ENCODE measurements at places on chromosomes 5 and 9.

DNA sequence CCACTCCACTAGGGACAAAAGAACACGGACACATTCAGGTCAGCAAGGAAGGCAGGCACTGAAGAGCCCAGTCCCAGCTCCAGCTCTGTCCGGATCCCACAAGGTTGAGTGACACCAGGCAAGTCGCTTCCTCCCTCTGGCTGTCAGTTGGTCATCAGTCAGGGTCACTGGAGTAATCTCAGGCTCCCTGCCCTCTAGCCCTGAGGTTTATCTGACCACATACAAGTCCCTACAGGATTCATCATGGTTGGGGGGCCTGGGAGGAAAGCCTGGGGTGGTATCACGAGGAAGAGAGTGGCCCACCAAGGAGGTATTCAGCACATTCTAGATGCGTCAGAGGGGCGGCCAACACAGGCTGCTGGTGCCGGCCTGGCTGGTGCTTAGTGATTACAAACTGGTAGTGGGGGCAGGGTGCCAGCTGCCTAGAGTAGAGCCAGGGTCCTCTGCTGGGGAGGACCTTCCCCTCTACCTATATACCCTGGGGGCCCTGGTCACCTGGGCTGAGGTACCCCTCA, 81.5 kb downstream of the SHB start:
- no peak for DNase-seq

- DNase-seq, result peak; percentile 42
Measured at GRCh38 chr9:97811533-97812246, 41.3 kb upstream of the FOXE1 start.

- DNase-seq, result no peak
Measured at GRCh38 chr5:103434057-103434456, 128.5 kb downstream of the NUDT12 start.

DNA sequence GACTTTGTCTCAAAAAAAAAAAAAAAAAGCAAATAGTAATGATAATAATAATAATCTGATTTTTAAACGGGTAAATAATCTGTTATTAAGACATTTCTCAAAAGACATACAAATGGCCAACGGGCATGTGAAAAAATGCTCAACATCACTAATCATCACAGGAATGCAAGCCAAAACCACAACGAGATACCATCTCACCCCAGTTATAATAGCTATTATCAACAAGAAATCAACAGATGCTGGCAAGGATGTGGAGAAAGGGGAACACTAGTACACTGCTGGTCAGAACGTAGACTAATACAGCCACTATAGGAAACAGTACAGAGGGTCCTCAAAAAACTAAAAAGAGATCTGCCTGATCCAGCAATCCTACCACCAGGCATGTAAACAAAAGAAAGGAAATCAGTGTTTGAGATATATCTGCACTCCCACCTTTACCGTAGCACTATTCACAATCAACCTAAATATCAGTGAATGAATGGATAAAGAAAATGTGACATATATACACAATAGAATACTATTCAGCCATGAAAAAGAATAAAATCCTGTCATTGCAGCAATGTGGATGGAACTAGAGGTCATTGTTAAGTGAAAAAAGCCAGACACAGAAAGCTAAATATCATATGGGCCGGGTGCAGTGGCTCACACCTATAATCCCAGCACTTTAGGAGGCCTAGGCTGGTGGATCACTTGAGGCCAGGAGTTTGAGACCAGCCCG, 24.9 kb downstream of the VAV2 start:
- DNase-seq, result peak; percentile 26

- peak; percentile 72 for DNase-seq
Measured at GRCh38 chr9:129595311-129595741, 25.6 kb downstream of the C9orf50 start.

DNA sequence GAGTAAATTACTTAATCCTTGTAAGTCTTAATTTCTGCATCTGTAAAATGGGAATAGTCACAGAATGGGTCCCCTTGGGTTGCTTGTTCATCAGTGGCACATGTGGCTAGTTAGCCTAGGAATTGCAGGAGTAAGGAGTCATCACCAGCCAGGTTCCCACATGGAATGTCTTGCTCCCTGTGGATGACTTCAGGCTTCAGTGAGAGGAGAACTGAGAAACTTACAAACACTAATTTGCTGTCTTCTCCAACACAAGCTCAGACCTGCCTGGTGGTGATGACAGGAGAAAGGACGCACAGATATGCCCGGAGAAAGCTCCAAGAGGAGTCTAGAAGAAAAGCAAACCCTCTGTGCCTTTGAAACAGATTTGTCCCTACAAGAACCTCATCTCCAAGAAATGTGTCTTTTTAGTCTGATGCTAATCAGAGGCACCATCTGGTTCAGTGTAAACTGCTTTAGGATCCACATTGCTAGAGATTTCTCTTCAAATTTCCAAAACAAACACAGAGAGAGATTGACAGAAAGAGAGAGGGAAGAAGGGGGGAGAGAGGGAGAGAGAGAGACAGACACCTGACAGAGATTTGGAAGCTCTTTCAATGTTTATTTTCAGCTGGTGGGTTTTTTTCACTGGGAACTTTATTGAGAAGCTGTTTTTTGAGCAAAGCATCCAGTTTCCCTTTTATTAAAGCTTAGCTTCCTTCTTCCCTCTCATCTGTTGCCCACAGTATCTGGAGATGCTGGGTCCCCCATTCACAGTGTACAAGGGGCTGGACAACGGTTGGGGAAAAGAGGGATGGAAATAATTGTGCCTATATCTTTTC, 128.3 kb downstream of the DOCK2 start:
- peak; percentile 77 for DNase-seq

DNA sequence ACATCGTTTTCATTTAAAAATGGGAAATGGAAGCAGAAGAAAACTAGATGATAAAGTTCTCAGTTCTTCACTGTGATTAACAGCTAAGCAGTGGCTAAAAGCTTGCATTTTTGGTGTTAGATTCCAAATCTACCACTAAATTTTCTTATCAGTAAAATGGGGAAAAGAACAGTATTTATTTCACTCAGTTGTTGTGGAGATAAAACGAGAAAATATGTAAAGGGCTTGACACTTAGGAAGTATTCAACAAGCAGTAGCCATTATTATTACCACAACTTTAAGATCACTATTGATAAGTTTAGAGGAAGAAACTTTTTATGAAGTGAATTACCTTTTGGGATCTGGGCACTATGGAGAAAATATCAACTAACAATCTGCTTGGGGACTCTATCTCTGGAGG, 4.5 kb downstream of the STOM start:
- no peak for DNase-seq

GRCh38 chr5:93039888-93040287, 541.1 kb downstream of the NR2F1-AS1 start:
- no peak for DNase-seq

- no peak for DNase-seq
Measured at GRCh38 chr5:455806-456205, 12.8 kb downstream of the EXOC3 start.

DNA sequence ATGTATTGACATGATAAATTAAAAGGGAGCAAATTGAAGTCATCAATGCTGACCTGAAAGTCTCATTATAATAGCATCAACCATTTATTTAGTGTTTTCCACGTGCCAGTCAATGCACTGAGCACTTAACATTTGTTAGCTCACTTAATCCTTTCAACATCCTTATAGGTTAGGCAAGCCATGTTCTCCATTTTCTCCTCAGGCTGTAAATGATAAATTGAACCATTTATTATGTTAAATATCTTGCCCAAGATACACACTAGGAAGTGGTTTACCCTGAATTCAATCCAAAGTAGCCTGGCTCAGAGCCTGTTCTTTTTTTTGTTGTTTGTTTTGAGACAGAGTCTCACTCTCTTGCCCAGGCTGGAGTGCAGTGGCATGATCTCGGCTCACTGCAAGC, 25.0 kb upstream of the SNX2 start:
- no peak for DNase-seq

- DNase-seq, result no peak
Measured at GRCh38 chr9:6090277-6091210, 75.1 kb upstream of the RANBP6 start.

DNA sequence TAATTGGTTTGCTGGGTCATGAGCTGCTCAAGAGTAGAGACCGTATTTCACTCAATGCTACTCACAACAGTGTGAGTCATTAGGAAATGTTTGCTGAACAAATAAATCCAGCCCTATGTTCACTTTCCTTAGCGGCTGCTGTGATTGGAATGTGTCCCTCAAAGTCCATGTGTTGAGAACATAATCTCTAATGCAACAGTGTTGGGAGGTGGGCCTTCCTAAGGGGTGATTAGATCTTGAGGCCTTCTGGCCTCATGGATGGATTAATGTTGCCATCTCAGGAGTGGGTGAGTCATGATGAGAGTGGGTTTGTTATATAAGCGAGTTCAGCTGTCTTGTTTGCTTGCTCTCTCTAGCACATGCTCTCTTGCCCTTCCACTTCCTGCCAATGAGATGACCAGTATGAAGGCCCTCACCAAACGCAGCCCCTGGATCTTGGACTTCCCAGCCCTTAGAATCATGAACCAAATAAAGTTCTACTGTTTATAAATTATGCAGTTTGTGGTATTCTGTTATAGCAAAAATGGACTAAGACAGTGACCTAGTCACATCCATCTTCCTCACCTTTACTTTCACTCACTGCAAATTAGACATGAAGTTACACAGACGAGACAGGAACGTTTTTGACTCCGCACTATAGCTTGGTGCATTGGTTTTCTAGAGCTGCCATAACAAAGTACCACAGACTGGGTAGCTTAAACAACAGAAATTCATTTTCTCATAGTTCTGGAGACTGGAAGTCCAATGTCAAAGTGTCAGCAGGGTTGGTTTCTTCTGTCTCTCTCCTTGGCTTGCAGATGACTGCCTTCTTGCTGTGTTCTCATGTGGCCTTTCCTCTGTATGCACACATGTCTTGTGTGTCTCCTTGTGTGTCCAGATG, 50.9 kb upstream of the FAM169A start:
- peak; percentile 3 for DNase-seq

- DNase-seq, result no peak
Measured at GRCh38 chr5:141843156-141843927, 34.9 kb downstream of the PCDH1 start.

- no peak for DNase-seq
Measured at GRCh38 chr5:115435065-115435777, 109.4 kb downstream of the FEM1C start.

GRCh38 chr9:95724253-95724991, 151.1 kb upstream of the ERCC6L2 start:
- no peak for DNase-seq

- DNase-seq, result no peak
Measured at GRCh38 chr5:170363671-170364070, 25.5 kb downstream of the KCNMB1 start.

GRCh38 chr5:54229041-54229780, 81.2 kb downstream of the ARL15 start:
- peak; percentile 51 for DNase-seq

DNA sequence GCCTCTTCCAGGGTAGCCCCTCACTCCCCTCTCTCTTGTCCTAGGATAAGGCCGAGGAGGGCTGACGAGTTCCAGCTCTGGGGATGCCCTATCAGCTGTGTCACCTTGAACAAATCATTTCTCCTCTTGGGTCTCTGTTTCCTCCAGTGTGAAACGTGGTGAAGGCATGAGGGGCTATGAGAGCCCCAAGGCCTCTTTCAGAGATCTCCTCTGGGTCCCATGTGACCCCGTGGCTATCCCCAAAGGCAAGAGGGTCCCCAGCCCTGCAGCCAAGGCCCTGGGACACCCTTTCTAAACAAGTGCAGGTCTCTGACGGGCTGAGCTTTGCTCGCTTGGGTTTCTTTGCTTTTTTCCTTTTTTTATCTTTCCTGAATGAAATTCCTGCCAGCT, 25.5 kb upstream of the SPTLC1 start:
- no peak for DNase-seq

DNA sequence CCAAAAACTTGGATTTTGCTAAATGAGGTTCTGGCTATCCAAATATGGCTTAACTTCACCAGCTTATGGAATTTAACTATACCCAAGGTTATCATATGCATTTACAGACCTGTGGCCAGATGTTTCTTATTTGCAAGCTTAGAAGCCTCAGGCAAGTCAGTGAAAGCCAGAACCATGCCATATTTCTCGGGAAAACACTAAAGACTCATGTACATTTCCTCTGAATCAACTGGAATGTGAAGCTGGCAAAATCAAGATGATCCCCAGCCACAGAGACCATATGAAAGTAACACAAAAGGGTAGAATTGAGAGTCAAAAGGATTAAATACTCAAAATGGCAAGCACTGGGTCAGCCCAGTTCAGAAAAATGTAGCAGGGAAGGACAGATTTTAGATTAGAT, 76.4 kb upstream of the SLC1A1 start:
- peak; percentile 5 for DNase-seq

DNA sequence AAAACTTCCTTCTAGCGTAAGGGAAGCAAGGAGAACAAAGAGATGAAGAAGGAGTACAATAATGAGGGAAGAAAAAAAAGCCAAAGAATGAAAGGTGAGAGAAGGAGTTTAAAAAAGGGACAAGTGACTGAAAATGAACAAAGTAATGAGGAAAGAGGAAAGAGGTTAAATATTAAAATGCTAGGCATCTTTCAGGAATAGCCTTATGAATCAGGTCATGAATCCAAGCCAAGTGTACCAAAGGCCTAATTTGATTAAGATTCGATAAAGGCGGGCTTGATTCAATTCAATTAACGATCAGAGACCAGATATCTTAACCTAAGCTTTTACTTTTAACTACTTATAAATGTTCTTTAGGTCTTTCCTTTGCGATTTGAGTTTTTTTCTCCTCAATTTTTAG, 141.8 kb upstream of the GNA14 start:
- no peak for DNase-seq

DNA sequence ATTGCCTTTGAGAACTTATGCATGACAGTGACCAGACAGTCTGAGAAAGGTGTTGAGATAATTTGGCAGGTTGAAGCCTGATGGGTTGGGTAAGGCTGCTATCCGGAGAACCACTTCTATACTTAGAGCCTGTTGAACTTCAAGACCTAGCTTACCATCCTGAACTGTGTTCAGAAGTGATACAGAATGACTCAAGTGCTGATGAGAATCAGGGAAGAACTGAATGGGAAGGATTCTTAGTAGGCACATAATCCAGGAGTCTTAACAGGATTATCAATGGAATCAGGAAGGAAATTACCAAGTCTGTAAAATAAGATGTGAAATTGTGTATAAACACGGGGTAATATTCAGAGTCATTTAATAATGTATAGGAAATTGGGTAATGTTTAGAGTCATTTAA, 9.0 kb upstream of the PAPPA start:
- no peak for DNase-seq

- DNase-seq, result no peak
Measured at GRCh38 chr9:76877961-76878360, 28.0 kb downstream of the PRUNE2 start.
